Inflammatory macrophage treated with lipopolysaccharide for 1 hour (primary cell): ENCODE measurements at places on chromosomes 3 and 15.

GRCh38 chr15:53875139-53875538 lies 103.1 kb upstream of the UNC13C start:
- DNase-seq = no peak

- DNase-seq = peak; percentile 87
These were observed at the start of gene RTP4 for GRCh38 chr3:187368251-187369088. RTP4 (plus strand) TSS chr3:187368385; CDS start chr3:187368442, 57 bp downstream.

GRCh38 chr3:31035681-31036080 lies 141.2 kb upstream of the GADL1 start:
- DNase-seq = no peak

DNA sequence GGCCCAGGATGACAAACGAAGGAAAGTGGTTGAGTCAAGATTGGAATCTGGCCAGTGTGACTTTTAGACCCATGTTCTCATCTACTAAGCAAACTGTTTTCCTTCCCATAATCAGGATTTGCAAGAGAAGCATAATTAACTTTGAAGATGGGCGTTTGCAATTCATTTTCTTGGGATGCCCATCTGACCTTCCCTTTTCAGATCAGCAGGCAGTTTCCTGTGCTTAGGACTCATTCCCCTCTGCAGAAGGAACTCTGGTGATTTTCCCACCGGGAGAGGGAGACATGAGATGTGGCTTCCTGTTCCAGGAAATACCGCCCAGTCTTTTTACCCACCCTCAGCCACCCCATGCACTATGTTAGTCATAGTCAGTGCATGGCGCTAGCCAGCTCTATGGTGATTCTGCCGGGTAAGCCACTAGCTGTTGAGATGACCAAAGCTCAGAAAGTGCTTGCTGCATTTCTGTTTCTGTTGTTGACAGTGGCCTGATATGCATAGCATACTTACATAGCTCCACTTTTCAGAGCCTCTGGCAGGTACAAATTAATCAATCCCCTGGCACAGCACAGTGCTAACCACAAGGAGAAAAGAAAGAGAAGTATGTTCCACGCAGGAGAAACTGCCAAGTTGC lies 129.4 kb downstream of the VGLL4 start:
- DNase-seq = peak; percentile 48

- no peak for DNase-seq
These were observed 9.2 kb downstream of the HSPBAP1 start for GRCh38 chr3:122784436-122784835.

DNA sequence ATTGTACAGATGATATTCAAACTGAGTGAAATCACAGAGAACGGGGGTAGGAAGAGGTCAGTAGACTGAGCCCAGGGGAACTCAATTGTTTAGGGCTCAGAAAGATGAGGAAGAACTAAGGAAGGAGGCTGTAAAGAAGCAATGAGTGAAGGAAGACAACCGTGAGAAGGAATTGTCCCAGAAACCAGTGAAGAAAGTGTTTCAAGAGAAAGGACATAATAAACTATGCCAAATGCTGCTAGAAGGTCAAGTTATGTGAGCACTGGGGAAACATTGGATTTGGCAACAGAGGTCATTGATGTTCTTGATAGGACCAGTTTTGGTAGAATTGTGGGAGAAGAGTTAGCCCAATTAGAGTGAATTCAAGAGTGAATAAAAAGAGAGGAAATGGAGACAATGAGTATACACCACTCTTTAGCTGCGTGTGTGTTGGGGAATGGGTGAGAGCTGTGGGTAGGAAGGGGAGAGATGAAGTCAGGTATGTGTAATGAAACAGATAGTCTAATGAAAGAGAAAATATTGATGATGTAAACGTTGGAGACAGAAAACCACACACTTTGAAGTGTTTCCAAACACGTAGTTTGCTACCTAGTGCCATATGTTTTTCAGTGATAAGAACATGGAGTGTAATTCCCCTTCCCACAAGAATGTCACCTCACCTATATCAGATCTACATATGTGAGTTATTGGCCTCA lies 42.5 kb upstream of the MME start:
- no peak for DNase-seq

DNA sequence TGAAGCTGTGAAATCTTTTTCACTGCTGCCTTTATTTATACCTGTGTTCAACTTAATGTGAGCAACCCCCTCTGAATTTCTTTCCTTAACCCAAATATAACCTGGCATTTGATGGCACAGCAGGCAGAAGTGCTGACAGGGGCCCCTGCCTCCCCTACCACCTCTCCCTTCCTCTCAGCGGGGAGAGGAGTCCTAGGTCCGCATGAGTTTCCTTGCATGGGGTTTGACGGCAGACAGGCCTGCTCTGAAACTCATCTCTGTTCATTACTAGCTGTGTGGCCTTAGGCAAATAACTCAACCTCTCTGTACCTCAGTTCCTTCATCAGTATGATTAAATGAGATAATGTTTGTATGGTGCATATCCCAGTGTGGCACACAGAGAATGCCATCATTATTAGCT lies 79.7 kb downstream of the SEC22A start:
- no peak for DNase-seq

- DNase-seq = peak; percentile 65
These were observed 4.0 kb upstream of the DENND6A start for GRCh38 chr3:57696801-57697321.

DNA sequence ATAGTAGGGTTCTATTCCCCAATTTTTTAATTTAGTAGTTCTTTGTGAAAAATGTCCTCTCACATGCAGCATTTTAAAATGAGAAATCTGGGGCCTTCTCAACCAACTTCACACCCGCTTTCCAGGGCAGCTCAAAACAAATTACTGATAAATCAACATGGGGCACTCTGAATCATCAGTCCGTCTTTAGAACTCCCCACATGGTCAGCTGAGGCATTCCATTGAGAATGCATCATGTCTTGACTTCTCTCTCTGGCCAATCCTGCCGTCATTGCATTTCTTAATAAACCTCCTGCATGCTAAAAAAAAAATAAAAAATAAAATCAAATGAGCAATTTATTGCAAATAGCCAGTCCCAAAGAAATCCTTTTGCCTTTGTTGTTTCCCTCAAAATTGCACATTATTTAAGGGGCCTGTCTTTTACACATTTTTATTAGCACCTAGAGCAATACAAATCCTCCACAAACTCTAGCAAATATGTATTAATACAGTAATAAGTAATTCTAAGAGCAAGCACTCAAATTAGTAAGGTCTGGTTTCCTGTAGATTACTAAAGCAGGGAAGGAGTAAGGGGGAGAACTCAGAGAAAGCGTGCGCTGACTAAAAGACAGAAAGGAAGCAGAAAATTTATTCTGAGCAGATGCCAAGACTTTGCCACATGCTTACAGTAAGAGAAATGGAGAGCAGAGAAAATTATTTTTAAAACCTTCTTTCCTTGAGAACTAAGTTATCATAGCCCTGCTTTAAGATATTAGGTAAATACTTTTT lies 175.7 kb downstream of the TNIK start:
- DNase-seq = peak; percentile 35

GRCh38 chr15:96424674-96425073 lies 94.2 kb downstream of the NR2F2 start:
- no peak for DNase-seq

- no peak for DNase-seq
These were observed 134.1 kb upstream of the COL8A1 start for GRCh38 chr3:99504258-99504657.

DNA sequence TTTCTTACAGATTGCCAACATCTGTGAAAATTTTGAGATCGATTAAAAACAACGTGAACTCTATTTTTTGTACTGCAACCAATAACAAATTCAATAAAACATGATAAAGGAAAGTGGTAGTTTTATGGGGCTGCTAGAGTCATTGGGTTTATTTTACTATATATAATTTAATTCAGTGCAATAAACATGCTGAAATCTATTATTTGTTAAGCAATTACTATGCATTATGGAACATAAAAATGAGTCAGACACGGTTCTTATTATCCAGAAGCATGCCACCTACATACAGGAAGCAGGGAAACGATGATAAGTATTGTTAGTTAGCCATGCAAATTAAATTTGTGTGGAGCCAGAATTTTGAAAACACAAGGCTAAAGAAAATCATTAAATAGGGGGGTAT lies 27.2 kb downstream of the NPHP3 start:
- DNase-seq = no peak
